Activated naive CD8-positive, alpha-beta T cell treated with anti-CD3 and anti-CD28 coated beads for 36 hours (primary cell): ENCODE measurements at places on chromosomes 1 and 21. TPM values are rescaled to one million over a fixed set of nuclear protein-coding genes. Genes with fewer than 3 reads are reported as not detected.

CFAP107 gene
- not detected for total RNA-seq

DNA sequence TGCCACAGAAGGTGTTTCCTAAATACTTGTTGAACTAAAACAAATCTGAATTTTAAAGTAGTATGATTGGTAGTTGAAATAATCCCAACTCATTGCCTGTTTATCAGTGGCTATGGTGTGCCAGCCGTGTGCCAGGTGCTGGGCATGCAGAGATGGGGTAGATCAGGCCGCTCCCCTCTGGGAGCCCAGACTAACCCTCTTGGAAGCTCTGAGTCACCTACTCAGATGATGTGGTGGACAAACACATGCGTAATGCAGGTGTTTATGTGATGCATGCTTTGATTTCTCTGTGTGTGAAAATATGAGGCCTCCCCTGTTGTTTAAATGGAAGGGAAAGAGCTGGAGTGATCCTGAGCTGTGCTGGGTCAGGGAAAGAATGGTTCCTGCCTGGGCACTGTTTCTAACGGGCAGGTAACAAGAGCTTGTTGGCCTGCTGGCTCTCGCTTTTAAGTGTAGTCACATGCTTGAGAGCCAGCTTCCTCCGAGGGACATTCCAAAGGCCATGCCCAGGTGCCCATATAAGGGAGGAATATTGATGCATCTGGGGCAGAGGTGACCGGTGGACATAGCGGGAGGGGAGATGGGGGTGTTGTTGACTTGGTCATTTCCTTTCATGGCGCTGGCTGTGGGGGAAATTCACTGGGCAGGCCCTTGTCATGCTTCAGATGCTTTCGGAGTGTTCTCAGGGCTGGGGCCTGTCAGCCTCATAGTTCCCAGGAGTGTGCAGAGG, 10.2 kb downstream of the MFN2 start:
- H3K4me3 ChIP-seq, result no peak overlapping the region
- no peaks in the 10 kb centered on the region for H3K27me3 ChIP-seq
- peaks cover 15% of the 10 kb centered on the region for H3K36me3 ChIP-seq
- no peak for DNase-seq
- H3K4me1 ChIP-seq, result peaks cover 19% of the 10 kb centered on the region

- no peaks in the 10 kb centered on the region for H3K27me3 ChIP-seq
- DNase-seq, result peak; percentile 73
- H3K4me1 ChIP-seq, result peaks cover 59% of the 10 kb centered on the region
- peak overlapping the region; percentile 100 for H3K27ac ChIP-seq
Observed at GRCh38 chr1:116737020-116737854, 17.0 kb upstream of the CD2 start.

- no peaks in the 10 kb centered on the region for H3K4me1 ChIP-seq
- no peaks in the 10 kb centered on the region for H3K36me3 ChIP-seq
Observed at GRCh38 chr1:227998374-227999055, 8.3 kb upstream of the WNT3A start.

DNA sequence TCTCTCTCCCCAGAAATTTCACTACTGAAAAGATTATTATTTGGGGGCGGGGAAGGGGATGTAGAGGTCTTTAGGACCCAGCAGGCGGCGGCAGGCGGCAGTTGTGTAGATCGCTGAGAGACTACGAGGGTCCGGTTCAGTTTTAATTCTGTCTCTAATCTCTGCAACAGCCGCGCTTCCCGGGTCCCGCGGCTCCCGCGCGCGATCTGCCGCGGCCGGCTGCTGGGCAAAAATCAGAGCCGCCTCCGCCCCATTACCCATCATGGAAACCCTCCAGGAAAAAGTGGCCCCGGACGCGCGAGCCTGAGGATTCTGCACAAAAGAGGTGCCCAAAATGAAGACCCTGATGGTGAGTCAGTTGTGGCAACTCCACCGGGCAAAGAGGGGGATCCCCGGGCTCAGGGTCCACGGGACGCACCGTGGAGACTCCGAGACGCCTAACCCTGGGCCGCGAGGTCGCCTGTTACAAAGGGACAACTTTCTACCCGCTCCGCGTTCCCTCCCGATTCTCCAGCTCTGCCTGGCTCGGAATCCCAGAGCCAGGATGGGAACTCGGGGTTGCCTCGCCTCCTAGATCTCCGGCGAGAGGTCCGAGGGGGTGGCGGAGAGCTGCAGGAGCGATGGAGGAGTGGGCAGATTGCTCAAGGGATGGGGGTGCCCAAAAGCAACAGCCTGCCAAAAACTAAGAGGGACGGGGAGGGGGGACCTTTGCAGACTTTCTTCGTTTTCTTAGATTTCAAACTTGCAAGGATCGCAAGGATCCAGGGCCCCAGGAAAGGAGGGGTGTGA, at the start of gene ST6GALNAC5:
Gene ST6GALNAC5, plus strand, starts transcription at position 139 of the 789 bp plus-strand sequence.
- H3K27me3 ChIP-seq, result peaks cover 73% of the 10 kb centered on the region
- H3K4me3 ChIP-seq, result peak within 1 kb of the TSS; percentile 76
- peak; percentile 13 for DNase-seq
- H3K27ac ChIP-seq, result no peak within 1 kb of the TSS

GRCh38 chr1:15826810-15827507, 19.5 kb upstream of the UQCRHL start:
- H3K27me3 ChIP-seq, result no peaks in the 10 kb centered on the region
- peaks cover 9% of the 10 kb centered on the region for H3K4me1 ChIP-seq
- H3K36me3 ChIP-seq, result peaks cover 4% of the 10 kb centered on the region
- no peak for DNase-seq
- H3K4me3 ChIP-seq, result no peak overlapping the region

ADORA1 gene
- total RNA-seq, result not detected

GRCh38 chr1:38612951-38613350, 246.6 kb downstream of the RRAGC start:
- H3K4me1 ChIP-seq, result no peaks in the 10 kb centered on the region
- H3K27ac ChIP-seq, result no peak overlapping the region
- H3K27me3 ChIP-seq, result no peaks in the 10 kb centered on the region
- no peak for DNase-seq

GJA9 gene
- not detected for total RNA-seq

TNFAIP8L2 gene
- 22.3 TPM for total RNA-seq

TCEANC2 gene
- total RNA-seq, result 7.7 TPM

NUDT4B gene
- total RNA-seq, result 0.56 TPM

PTCH2 gene
- total RNA-seq, result 1.0 TPM

FCRL4 gene
- not detected for total RNA-seq

TPTE gene
- total RNA-seq, result not detected

VN1R5 gene
- not detected for total RNA-seq

DNA sequence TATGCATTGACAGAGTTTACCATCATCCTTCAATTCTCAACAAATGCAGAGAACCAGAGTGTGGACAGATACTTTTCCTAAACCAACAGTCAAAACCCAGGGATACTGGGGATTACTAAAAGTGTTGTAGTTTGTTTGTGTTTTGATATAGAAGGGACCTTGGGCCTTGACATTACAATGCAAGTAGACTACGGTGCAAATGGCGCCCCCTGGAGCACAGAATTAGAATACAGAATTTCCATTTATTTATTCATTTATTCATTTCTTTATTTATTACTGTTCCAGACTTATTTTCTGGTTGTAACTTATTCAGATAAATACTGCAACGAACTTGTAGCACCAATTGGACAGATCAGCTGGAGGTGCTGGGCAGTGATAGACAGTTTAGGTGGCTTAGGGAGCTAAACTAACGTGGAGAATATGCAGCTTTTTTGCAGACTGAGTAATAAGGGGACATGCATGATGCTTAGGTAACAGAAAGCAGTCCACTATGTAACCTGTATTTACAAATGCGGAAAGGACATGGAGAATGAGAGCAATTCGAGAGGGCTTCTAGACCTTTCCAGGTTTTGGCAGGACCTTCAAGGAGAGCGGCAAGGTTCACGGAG, 42.6 kb downstream of the KIRREL1 start:
- H3K27ac ChIP-seq, result no peak overlapping the region
- peaks cover 3% of the 10 kb centered on the region for H3K27me3 ChIP-seq
- no peak for DNase-seq
- H3K4me3 ChIP-seq, result no peak overlapping the region

NPPA gene
- not detected for total RNA-seq

DNA sequence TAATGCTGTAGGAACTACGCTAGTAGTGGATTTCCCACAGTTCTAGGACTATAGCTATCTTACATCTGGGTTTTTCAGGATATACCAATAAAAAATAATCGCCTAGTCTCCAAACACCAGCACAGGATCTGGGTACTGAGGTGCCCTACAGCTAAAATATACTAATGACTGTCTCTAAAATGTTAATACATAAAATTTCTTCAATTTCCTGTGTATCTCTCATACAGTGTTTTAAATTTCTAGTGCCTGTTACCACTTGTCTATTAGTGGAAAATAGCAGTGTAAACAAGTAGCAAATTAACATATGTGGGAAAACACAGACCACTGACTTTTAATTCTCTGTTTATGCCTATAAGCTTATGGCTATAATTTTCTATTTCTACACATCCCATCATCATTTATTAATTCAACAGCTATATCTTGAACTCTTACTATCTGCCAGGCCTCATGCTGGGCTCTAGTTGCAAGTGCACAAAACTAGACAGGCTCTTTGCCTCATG, 16.1 kb upstream of the PTPN14 start:
- no peak for DNase-seq
- peaks cover 1% of the 10 kb centered on the region for H3K27me3 ChIP-seq
- no peaks in the 10 kb centered on the region for H3K4me1 ChIP-seq
- H3K4me3 ChIP-seq, result no peak overlapping the region
- no peaks in the 10 kb centered on the region for H3K36me3 ChIP-seq
- H3K27ac ChIP-seq, result no peak overlapping the region

DNA sequence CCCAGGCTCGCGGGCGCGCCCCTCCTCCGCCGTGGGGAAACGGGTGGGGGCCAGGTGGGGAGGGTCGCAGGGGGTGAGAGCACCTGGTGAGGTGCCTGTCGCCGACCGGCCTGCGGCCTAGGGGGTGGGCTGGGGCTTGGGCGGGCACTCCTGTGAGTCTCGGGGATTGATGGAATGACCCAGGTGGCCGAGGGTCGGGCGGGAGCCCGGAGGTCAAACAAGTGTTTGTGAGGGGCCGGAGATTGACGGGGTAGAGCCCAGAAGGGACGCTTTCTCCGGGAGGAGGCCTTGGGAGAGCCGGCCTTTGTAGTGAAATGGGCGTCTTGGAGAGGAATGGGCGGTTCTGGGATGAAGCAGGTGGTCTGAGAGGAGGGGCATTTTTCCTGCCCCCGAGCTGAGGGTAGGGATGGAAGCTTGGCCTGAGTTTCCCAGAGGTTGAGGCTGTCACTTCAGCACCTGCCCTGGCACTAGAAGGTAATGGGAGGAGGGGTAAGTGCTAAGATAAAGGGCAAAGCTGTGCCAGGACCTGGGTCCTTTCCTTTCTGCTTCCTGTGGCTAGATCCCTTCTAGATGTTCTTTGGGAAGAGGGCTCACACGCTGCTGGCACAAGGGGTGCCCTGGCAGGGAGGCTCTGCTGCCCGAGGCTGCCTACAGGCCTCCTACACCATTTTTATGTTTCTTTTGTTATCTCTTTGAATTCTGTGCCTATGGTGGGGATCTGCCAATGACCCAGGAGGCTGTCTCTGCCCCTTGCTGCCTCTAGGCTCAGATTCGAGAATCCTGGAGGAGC, 56.1 kb downstream of the NDUFS5 start:
- H3K27ac ChIP-seq, result no peak overlapping the region
- no peaks in the 10 kb centered on the region for H3K36me3 ChIP-seq
- DNase-seq, result no peak

DNA sequence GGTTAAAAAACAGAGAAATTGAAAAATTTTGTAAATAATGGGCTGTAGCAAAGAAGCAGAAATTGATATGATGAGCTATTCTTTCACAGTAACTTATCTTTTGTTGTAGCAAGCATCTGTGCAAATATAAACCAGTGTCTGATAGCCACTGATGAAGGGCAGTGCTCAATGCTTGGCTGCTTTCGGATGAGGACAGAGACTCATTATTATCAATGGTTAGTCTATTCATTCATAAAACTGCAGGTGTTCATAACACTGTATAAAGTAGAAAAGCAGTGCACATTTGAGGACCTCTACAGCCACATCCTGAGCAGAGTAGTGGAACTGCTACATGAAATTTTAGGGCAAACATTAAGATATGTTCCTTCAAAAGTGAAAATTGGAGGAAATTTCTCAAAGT, 107.2 kb downstream of the FAF1 start:
- no peak for DNase-seq
- H3K4me1 ChIP-seq, result peaks cover 18% of the 10 kb centered on the region
- peaks cover 24% of the 10 kb centered on the region for H3K36me3 ChIP-seq

DLGAP3 gene
- total RNA-seq, result 0.74 TPM

PRMT6 gene
- 30.6 TPM for total RNA-seq

DNA sequence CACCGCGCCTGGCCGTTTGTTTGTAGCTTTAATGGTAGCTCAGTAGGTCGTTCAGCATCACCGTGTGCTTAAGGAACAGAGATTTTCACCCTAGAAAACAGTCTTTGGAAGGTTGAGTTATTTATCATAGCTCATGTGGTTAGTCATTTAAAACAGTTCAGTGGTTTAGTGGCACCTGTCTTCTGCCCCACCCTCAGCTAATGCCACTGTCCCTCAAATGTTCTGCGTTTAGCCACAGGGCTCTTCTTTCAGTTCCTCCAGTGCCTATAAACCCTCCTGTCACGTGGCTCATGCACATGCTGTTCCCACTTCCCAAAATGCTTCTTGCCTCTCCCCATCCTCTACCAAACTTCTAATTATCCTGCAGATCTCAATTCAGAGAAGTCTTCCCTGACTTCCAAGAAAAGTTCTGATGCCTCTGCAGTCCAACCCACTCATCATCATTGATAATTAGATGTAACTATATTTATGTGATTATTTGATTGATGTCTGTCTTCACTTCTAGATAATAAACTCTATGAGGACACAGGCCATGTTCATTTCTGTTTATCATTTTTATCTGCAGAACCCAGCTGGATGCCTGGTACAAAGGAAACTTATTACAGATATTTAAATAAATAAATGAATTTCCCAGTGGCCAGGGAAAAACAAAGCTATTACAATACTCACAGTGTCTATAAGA, 14.4 kb upstream of the DIPK1A start:
- H3K36me3 ChIP-seq, result peaks cover 2% of the 10 kb centered on the region
- H3K27me3 ChIP-seq, result no peaks in the 10 kb centered on the region
- H3K4me3 ChIP-seq, result no peak overlapping the region
- peaks cover 73% of the 10 kb centered on the region for H3K4me1 ChIP-seq
- DNase-seq, result no peak

GRCh38 chr1:187714470-187714869, 885.7 kb downstream of the PLA2G4A start:
- H3K4me3 ChIP-seq, result no peak overlapping the region
- no peaks in the 10 kb centered on the region for H3K27me3 ChIP-seq
- no peaks in the 10 kb centered on the region for H3K4me1 ChIP-seq
- no peak overlapping the region for H3K27ac ChIP-seq
- H3K36me3 ChIP-seq, result no peaks in the 10 kb centered on the region

DNA sequence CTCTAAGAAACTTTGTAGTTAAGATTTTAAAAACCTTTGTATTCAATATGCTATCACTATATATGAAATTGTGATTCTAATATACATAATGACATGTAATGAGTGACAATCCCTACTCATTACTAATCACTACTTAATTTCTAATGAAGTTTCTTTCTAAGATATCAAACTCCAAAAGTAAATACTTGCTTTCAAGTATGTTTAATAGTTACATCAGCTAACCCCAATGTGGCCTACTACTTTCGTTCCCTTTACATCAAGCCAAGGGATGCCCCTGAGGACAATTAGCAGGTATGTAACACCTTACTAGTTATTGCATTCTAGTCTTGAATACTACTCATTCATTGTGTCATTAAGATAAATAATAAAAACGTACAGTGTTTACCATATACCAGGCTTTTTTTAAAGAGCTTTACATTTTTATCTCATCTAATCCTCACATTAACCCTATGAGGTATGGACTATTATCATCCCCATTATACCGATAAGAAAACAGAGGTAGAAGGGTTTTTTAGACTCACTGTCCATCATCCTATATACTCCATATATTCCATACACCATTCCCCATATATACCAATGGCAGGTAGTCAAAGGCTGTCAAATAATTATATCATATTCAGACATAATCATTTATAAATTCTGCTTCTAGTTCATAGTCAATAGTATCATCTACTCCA, 4.2 kb downstream of the PPP1R15B start:
- peak overlapping the region; percentile 99 for H3K4me3 ChIP-seq
- peaks cover 62% of the 10 kb centered on the region for H3K36me3 ChIP-seq
- H3K27me3 ChIP-seq, result no peaks in the 10 kb centered on the region
- no peak for DNase-seq
